ENCODE measurements at places on chromosomes 12 and 14.

- DNase-seq, result no peak
Observed at GRCh38 chr12:67455236-67455635, 186.1 kb downstream of the CAND1 start.

DNA sequence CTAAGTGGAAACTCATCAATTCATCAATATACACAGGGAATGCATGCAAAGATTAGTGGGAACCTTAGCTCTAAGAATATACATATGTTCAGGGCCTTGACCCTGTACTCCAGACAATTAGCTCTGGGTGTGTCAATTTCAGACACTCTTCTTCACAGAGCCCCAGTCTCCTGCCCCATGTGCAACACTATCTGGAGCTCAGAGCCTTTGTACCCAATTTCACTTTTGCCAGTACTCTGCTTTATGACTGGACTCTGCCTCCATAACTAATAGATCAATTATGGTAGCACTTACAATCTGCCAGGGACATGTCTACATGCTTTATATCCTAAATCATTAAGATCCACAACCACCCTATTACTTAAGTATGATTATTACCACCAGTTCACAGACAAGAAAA is 152.5 kb upstream of the PLEKHG7 start:
- no peak for DNase-seq

DNA sequence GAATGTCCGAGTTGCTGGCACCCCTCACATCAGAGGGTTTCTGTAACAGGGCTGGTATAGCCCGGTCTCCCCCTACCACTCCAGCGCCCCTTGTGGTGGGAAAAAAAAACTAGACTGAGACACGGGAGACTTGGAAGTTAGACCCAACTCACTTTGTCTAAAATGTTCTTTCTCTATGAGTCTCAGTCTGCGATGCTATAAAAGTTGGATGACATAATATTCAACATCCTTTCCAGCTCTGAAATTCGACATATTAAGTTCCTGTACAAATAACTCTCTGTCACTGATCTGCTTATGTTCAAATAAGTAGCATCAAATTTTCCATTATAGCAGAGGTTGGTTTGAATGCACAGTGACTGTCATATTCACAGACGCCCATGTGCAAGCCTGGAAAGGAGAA is 25.7 kb upstream of the TC2N start:
- peak; percentile 42 for DNase-seq

DNA sequence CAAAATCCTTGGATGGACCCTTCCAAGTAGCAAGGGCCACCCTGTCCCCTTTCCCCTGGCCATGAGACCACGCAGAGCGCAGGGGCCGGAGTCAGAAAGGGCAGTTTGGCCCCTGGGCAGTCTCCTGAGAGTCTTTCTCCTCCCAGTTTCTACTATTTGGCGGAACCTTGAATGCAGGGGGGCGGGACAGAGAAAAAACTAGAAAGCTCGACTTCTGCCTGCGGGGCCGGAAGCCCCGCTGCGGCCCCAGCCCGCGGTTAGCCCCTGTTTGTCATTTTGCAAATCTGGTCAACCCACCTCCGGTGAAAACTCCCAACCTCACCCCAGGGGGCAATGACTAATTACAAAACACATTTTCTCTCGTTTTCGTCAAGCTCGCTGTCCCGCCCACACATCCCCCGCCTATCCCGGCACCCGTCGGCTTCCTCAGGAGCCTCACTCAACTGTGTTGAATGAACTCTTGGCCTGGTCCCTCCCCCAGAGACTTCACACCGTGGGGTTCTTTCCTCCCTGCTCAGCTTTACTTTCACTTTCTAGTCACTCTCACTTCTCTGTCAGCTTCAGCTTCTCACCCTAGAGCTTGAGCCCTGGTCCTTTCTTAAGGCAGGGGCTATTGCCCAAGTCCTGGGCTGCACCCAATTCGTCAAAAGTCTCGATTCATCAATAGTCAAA is 66.7 kb downstream of the IRF2BPL start:
- DNase-seq, result peak; percentile 95

- DNase-seq, result no peak
Observed at GRCh38 chr14:32434880-32435279, 105.8 kb downstream of the AKAP6 start.

- DNase-seq, result no peak
Observed at GRCh38 chr12:71533703-71534102, 94.1 kb downstream of the LGR5 start.

- DNase-seq, result peak; percentile 14
Observed at GRCh38 chr12:117119592-117120198, 20.5 kb upstream of the TESC start.

DNA sequence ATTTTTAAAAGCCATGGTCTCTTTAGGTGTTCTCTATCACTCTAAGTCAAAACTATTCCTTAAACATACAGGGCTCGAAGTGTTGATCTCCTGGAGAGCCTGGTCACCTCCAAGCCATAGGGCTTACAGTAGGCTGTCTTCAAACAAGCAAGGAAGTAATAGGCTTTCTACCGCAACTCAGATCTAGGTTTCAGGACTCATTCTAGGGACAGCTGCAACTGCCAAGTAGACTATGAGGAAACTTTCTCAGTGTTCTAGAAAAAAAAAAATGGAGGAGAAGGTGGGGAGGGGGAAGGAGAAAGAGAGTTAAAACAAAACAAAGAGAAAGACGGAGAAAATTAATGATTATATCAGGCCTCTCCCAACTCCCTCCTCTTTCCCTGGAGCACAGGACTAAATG is 106.9 kb upstream of the ETV6 start:
- no peak for DNase-seq

DNA sequence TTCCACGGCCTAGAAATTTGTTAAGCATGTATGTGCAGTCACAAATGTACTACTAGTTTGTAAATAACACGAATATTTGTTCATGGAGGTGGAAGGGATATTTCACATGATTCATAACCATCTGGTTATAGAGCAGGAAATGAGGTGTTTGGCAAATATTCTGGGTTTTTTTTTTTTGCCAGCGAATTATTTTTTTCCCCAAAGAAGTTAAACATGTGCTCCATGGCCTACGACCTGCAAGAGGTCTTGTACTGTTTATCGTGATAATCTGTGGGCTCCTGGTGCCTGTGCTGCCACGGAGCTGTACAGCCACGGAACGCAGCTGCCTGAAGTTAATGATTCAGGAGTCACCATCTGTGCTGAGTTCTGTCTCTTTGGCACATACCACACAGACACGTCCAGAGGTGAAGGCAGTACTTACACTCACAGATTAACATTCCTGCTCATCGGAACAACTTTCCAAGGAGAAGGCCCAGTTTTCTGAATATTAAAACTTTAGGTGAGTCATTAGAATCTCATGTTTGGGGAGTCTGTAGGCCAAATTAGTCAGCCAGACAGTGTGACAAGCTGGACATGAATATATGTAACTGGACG is 156.3 kb downstream of the TMX1 start:
- peak; percentile 41 for DNase-seq

DNA sequence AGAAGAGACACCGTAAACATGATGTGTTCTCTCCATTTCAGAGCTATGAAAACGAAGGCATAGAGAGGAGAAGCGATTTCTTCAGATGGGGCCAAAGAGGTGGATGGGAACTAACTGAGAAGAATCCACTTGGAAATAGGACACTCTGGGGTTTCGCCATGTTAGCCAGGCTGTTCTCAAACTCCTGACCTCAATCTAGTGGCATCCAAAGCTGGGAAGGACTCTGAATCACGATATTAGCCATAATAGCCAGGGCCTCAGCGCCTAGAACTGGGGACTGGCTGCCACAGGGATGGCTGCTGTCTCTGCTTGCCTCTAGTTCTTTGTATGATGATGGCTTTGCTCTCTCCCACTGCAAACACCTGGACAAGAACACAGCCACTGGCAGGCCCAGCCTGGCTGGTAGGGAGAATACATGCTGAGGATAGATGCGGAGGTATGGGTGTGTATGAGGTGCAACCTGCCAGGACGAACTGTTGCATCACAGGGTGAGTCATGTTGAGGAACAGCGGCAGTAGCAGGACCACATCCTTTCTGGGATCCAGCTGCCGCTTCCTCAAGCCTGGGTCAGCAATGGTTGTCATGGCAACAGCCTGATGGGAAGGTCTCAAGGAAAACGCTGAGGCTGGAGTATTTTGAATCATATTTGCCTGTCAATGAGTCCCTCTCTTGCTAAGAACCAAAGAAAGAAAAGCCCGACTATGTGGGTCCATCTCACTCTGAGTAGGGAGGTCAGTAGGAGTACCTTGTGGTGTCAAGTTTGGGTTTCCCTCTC is 31.1 kb downstream of the CCDC177 start:
- peak; percentile 60 for DNase-seq

GRCh38 chr12:101209319-101210302 is at the start of gene SLC5A8:
TSS of gene SLC5A8 (minus strand) at chr12:101210238. CDS start at chr12:101209848, 390 bp downstream.
- DNase-seq, result no peak

GRCh38 chr14:102786768-102787167 is 9.5 kb downstream of the TRAF3 start:
- DNase-seq, result no peak

GRCh38 chr14:105192866-105193731 is 12.0 kb upstream of the NUDT14 start:
- DNase-seq, result peak; percentile 85

- DNase-seq, result no peak
Observed at GRCh38 chr12:98612696-98613334, 19.3 kb downstream of the SLC25A3 start.

DNA sequence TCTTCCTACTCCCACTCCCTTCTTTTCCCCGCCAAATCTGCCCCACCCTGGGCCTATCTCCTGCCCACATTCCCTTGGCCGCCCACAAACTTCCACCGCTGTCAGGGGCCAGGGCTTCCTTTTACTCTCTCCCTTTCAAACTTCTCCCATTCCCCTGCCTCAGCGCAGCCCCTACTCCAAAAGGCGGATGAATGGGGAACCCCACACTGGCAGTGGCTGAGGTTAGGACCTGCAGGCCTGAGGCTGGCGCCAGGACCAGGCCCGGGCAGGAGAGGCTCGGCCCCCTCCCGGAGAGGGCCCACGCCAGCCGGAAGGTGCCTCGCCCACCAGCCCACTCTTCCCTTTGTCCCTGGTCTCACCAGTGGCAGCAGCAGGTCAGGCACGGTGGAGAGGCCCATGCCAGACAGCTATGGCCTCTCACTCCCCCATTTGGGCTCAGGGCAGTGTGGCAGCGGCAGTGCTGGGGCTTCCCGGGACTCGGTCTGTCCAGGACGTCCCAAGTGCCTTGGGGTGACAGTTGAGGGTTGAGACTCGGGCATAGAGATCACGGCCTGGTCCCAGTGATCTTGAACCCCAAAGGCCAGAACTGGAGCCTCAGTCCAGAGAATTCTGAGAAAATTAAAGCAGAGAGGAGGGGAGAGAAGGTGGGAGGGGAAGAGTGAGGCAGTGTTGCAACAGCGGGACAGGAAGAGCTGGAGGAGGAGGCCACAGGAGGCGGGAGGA is at the start of gene TNFRSF1A:
TNFRSF1A (minus strand) TSS at position 660 of the 723 bp plus-strand sequence; CDS start at position 398, 262 bp downstream.
- DNase-seq, result peak; percentile 62

- DNase-seq, result no peak
Observed at GRCh38 chr14:63493246-63493645, 49.9 kb downstream of the PPP2R5E start.

DNA sequence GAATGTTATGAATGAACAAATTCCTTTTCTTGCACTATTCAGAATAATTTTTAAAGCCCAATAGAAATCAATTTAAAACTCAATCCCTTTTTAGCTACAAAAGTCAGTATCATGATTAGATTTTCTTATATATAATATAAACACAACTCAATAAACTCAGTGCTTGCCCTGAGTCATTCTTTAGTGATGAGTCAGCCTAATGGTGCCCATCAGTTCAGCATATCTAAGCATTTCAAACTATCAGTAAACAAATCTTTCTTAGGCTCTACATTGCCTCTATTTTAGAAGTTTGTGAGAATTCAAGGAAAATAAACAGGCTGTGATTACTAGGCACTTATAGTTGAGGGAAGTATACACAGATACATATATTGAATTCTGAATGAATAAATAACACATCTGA is 179.6 kb downstream of the NELL2 start:
- DNase-seq, result no peak
